ENCODE measurements at places on chromosomes 5 and 9. TPM values are rescaled to one million over a fixed set of nuclear protein-coding genes. Genes with fewer than 3 reads are reported as not detected.

Gene SECISBP2
- 20.7 TPM for total RNA-seq

Gene IRX1
- total RNA-seq = 5.6 TPM

Gene BARHL1
- total RNA-seq = not detected

Gene MACIR
- total RNA-seq = 12.2 TPM

Gene PCSK5
- total RNA-seq = 7.7 TPM

Gene KCNV2
- not detected for total RNA-seq

Gene BTNL9
- not detected for total RNA-seq

Gene SLC22A5
- total RNA-seq = 24.8 TPM

Gene SLC22A4
- 1.1 TPM for total RNA-seq

Gene QRFP
- total RNA-seq = not detected

Gene NPDC1
- total RNA-seq = 44.0 TPM

Gene GCNT4
- 1.1 TPM for total RNA-seq

Gene FGF1
- total RNA-seq = 0.25 TPM

Gene GLDC
- 14.2 TPM for total RNA-seq

Gene NEUROG1
- total RNA-seq = not detected

Gene SYK
- 7.5 TPM for total RNA-seq

Gene CDH10
- 0.13 TPM for total RNA-seq

Gene IFNA16
- not detected for total RNA-seq

Gene TXNDC8
- total RNA-seq = not detected

Gene EXD3
- 22.3 TPM for total RNA-seq

Gene PLPP1
- 44.4 TPM for total RNA-seq

Gene TAF11L5
- not detected for total RNA-seq

Gene TAL2
- total RNA-seq = not detected

Gene GRXCR2
- not detected for total RNA-seq

Gene SELENOP
- 0.65 TPM for total RNA-seq

Gene DMRT1
- under 0.01 TPM for total RNA-seq

Gene ZDHHC11B
- total RNA-seq = not detected

Gene HAPLN1
- 0.76 TPM for total RNA-seq

Gene PCDHB15
- total RNA-seq = 1.0 TPM

Gene WNT8A
- total RNA-seq = not detected

Gene CCNI2
- 1.1 TPM for total RNA-seq

Gene TRIM36
- total RNA-seq = 0.76 TPM

Gene SUSD3
- total RNA-seq = 8.9 TPM

Gene PCDHA11
- 0.16 TPM for total RNA-seq

Gene CHSY3
- 3.9 TPM for total RNA-seq

Gene CCNB1
- 14.6 TPM for total RNA-seq
